ENCODE measurements at places on chromosomes 2 and 18.
A peak's percentile ranks its signal among the peaks of the same experiment; 100 is the strongest.

GRCh38 chr2:151150331-151151320, 111.0 kb downstream of the RBM43 start:
- DNase-seq: no peak

GRCh38 chr2:108986916-108987510, 2.0 kb downstream of the EDAR start:
- no peak for DNase-seq

GRCh38 chr2:48759682-48760081, 4.2 kb upstream of the LHCGR start:
- DNase-seq: no peak

- peak; percentile 80 for DNase-seq
Observed at GRCh38 chr18:48979944-48980890, 29.5 kb upstream of the SMAD7 start.

GRCh38 chr2:64259312-64259711, 115.1 kb upstream of the PELI1 start:
- no peak for DNase-seq

DNA sequence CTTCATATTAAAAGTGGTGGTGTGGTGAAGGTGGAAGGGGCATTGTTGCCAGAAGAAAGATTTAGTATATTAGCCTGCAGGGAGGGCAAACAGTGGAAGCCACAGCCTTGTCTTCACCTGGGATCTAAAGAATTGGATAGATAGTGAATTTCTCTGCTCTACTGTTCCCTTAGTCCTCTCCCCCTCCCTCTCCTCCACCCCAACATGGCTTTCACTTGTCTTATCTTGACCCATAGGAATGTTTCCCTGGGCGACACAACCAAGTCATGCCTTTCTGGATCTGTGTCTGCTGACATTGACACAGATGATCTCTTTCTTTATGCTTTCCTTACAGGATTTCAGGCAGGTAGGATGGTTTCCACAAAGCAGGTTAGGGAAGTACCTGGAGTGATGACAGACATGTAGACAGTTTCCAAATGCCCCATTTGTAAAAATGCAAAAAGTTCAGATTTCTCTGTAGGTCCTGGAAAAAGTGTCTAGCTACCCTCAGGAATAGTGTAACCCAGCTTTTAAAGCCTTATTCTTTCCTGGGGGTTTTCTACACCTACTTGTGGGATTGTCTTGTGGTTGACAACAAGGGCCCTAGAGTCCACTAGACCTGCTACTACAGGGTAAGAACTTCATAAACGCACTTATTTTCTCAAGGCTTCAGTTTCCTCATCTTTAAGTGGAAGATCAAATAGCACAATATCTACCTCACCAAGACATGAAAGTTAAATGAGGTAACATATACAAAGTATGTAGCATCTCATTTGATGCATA, 184.2 kb upstream of the SP5 start:
- DNase-seq: no peak

- DNase-seq: no peak
Observed at GRCh38 chr2:211439011-211439410, 882.6 kb downstream of the CPS1 start.

DNA sequence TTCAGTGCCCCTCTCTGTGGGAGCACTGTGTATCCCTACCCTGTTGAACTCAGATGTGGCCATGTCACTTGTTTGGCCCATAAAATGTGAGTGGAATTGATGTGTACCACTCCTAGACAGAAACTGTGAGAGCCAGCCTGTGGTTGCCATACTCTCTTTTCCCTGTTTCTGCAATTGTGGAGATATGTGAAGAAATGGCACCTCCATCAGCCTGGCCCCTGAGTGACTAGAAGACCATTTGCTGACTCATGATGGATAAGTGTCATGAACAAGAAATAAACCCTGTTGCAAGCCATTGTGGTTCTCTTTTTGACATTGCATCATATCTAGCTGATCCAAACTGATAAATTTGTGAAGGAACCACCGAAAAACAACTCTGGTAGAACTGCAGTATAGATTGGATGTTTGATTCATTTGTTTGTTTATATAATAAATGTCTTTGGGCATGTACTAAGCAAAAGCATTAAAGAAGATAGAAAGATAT, 214.5 kb upstream of the FBXO11 start:
- no peak for DNase-seq

DNA sequence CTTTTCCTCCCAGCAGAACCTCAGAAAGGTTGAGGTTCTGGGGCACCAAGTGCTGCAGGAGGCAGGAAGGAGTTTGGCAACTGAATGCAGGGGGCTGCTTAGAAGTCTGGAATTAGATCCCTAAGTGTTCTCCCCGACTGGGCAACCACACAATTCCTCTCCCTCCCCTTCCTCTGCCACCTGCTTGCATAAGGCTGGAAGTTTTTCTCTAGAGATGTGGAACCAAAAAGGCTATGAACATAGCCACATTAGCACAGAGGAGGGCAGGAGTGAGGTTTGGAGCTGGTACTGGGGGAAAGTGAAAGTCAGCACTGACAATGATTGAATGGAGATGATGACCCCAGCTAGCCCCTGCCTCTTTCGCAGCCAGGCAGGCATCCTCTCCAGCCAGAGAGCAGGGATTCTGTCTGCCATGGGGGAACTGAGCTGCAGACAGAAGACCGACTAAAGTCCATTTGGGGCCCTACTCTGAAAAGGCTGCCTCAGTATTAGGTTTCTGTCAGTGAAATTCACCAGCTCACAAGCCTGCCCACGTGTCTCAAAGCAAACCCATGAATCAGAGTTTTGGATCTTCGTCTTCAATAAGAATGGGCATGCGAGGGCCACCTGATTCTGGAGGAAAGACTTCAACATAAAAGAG, 87.9 kb upstream of the ITGA6 start:
- DNase-seq: no peak

- no peak for DNase-seq
Observed at GRCh38 chr2:233442028-233442310, 87.7 kb downstream of the DGKD start.

GRCh38 chr2:85853499-85854165, 35.2 kb downstream of the ST3GAL5 start:
- DNase-seq: no peak

GRCh38 chr2:10864861-10865636, 46.7 kb upstream of the KCNF1 start:
- DNase-seq: no peak

DNA sequence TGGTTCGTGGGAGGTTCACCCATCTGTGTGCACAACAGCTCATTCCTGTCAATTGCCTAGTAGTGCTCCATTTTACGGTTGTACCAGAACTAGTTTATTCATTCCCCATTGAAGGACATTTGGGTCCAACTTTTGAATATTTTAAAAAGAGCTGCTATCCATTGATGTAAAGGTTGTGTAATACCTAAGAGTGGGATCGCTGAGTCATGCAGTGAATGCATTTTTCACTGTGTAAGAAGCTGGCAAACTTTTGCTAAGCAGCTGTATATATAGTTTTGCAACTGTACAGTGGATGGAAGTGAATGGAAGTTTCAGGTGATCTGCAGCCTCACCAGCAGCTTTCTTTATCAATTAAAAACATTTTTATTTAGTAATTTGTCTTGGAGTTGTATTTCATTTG, 104.5 kb downstream of the DCDC2C start:
- DNase-seq: no peak

All from islet precursor cell (in vitro differentiated cells).